Sigmoid colon (tissue), 7 donors: ENCODE measurements at places on chromosomes 4 and X. TPM values are rescaled to one million over a fixed set of nuclear protein-coding genes. Genes with fewer than 3 reads are reported as not detected.

Gene EOLA2
- total RNA-seq = 20.1 TPM

Gene ARHGEF38
- total RNA-seq = not detected

Gene TRPC3
- total RNA-seq = 0.81 TPM

Gene ARHGAP4
- 14.3 TPM for total RNA-seq

Gene NOX1
- total RNA-seq = 0.33 TPM

DNA sequence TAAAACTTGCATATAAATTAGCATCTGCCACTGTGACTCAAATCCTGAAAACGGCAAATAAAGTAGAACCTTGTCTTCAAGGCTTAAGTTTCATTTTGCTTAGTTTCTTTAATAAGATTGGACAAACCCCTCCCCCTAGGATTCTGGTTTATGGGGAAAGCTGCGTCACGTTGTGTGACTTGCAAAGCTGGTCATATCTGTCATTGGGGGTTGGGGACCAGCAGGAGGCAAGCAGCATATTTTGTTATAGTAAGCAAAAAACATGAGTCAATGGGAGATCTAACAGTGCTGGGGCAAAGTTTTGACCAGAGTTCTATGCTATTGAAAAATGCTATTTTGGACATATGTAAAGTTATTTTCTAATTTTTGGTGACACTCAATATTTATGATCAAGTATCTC lies 407.3 kb downstream of the PCDH18 start:
- no peak for DNase-seq

Gene RHOXF1
- total RNA-seq = 1.3 TPM

DNA sequence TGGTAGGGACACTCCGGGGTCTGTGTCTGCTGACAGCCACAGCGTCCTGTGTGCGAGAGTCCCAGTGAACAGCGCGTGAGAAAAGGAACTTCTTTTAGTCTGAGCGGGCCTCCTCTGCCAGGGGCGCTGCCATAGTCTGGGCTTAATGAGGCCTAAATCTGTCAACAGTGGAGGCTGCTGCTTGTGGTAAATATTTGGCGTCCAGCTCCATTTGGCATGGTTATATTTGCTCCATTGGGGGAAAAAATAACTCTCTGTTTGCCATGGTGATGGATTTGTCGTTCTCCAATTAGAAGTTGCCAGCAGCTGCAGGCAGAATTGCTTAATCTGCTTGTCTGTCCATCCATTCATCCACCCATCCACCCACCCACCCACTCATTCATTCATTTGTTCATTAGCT lies 71.4 kb upstream of the PSAPL1 start:
- no peak for DNase-seq

- DNase-seq = peak; percentile 81
These were observed 8.3 kb upstream of the HAND2 start for GRCh38 chr4:173538148-173538908.

Gene MTNR1A
- not detected for total RNA-seq

DNA sequence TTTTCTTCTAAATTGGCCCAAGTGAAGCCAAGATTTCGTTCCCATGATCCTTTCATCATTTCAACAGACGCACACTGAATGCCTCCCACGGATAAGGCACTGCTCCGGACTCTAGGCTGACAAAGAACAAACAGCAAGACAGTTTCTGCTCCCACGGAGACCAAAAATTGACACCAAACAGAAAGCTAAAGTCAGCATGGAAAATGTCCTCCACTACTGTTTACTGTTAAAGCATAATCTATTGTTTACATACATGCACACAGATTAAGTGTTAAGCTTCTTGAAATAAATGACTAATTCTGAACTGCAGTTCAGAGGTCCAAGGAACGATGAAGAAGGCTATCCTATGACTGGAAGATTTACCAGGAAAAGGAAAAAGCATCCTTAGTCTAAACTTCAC lies 199.6 kb downstream of the AASDH start:
- DNase-seq = no peak

GRCh38 chr4:138039010-138039409 lies 203.1 kb downstream of the SLC7A11 start:
- no peak for DNase-seq

DNA sequence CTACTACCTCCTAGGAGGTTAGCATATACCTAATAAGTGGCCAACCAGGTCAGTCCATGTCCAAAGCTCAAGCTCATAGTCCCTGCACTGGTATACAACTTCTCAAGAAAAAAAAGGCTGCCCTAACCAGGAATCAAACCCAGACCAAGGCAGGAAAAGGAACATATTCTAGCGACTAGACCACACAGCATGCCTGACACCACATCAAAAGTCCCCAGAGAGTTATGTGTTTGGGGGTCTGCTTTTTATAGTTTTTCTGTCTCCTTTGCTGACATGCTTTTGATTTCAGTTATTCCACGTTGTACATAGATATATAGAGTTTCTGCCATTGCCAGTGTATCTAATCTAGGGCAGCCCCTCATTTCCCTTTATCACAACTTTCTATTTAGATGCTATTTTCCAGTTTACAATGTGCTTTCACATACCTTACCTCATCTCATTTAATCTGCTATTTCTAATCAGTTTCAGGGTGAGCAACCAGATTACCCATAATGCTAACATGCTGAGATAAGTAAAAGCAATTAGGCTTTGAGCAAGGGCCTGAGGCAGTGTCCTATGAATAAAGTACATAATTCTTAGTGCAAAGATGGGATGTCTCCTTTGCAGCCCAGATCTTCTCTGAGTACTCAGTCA lies 17.8 kb downstream of the ARHGEF6 start:
- no peak for DNase-seq
